Retinal pigment epithelial cell (primary cell): ENCODE measurements at places on chromosomes 11 and 22.
A peak's percentile ranks its signal among the peaks of the same experiment; 100 is the strongest.

DNA sequence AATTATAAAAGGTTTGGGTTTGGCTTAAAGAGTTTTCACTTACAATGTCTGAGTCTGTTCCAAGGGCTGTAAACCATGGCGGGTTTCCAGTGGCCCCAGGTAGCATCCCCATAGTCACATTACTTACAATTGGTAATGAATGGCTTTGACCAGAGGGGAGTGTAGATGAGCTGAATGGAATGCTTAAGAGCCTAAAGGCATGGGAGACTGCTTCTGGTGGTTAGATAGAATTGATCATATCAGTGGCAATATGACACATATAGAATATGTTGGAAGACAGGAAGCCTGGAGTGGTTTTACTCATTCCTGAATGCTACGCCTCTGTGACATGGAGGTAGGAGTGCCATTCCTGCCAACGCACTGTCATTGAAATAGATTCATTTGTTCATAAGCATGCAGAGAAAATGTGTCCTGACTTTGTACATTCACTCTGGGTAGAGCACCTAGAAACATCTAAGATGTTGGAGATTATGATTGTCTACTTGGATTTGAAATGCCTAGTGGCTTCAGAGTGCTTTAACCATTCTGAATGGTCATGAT lies 183.3 kb downstream of the BLID start:
- DNase-seq: no peak

GRCh38 chr11:44601471-44602370 lies 36.3 kb downstream of the CD82 start:
- DNase-seq: no peak

- DNase-seq: peak; percentile 50
Observed at GRCh38 chr11:102846292-102846691, 2.9 kb upstream of the MMP3 start.

GRCh38 chr11:2975594-2975993 lies 16.5 kb downstream of the NAP1L4 start:
- no peak for DNase-seq

- no peak for DNase-seq
Observed at GRCh38 chr11:3859373-3859881, 4.0 kb downstream of the STIM1 start.

- no peak for DNase-seq
Observed at GRCh38 chr11:35151241-35151640, 12.3 kb downstream of the CD44 start.

DNA sequence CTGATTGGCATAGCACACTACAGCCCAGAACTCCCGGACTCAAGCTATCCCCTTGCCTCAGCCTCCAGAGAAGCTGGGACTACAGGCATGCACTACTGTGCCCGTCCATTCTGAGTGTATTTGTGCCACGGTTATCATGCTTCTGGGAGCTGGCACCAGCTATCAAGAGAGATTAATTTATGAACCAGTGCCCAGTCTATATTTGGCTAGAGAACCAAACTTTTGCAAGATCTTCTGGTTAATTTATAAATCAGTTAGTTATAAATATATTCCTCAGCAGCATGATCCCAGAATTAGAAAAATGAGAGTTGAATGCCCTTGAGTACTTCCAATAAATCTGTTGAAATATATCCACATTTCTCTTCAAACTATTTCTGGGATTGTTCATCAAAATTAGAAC lies 67.5 kb upstream of the OR5AN1 start:
- DNase-seq: no peak

- DNase-seq: no peak
Observed at GRCh38 chr11:74019104-74019738, 10.3 kb upstream of the UCP3 start.

GRCh38 chr11:86703987-86704386 lies 31.6 kb upstream of the ME3 start:
- DNase-seq: no peak

- no peak for DNase-seq
Observed at GRCh38 chr11:76143274-76143673, 63.0 kb downstream of the WNT11 start.

DNA sequence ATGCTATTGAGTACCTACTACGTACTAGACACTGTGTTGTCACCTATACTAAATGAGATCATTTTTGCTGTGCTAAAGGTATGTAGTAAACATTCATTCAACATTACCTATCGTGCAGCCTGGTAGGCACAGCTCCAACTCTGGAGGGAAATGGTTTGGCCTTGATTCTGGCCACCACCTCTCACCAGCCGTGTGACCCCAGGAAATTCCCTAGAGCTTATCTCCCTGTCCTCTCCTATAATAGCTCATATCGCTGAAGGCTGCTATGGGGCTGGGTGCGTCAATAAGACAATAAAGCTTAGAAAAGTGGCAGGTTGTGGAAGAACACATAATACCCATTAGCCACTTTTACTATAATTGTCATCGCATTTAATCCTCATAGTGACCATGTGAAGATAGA lies 107.5 kb downstream of the MYO18B start:
- no peak for DNase-seq

GRCh38 chr11:90913131-90913668 lies 690.4 kb upstream of the CHORDC1 start:
- no peak for DNase-seq

- DNase-seq: no peak
Observed at GRCh38 chr11:10452211-10452767, 2.8 kb upstream of the AMPD3 start.

- DNase-seq: no peak
Observed at GRCh38 chr11:58647141-58647699, 24.8 kb downstream of the CNTF start.

- peak; percentile 19 for DNase-seq
Observed at GRCh38 chr11:58024601-58025091, 965 bp downstream of the OR9Q1 start.

DNA sequence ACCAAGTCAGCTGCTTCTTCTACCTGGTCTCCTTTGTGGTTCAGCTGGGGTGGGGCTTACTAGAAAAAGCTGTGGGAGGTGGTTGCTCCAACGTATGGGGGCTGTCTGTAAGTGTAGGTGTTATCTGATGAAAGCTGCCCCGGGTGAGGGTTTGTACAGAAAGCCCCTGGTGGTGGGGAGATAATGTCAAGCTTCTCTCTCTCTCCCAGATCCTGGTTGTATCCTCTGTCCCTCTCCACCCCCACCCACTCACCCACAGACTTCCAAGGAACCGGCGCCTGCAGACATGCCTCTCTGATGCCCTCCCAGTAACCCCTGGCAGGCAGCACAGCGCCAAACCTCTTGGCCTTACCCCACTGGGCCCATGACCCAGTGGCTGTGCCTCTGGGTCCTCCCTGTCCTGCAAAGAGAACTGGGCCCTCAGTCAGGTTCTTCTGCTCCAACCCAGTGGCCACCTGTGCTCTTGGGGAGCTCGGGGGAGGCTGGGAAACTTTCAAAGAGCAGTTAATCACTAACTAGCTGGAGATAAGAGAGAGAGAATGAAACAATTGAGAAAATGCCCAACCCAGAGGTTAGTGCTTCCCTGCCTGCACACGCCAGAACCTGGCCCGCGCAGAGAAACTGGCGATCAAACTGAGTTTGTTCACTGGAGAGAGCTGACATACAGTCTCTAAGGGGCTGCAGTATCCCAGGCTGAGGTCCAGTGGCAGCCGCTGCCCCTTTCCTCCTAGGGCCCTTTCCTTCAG lies 20.4 kb upstream of the EHF start:
- no peak for DNase-seq

- DNase-seq: peak; percentile 47
Observed at GRCh38 chr22:25475257-25476022, 89.0 kb upstream of the GRK3 start.

DNA sequence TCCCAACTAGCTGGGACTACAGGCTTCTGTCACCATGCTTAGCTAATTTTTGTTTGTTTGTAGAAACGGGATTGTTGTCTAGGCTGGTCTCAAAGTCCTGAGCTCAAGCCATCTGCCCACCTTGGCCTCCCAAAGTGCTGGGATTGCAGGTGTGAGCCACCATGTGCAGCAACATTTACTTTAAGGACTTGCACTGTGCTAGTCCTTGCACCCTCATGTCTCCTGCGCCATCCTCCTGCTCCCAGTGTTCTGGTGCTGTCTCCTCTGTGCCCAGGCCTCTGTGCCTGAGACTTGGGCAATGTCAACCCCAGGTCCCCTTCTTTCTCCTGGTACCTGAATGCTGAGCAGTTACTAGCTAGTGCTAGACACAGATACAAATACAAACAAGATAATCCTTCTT lies 26.7 kb downstream of the WEE1 start:
- DNase-seq: no peak

- no peak for DNase-seq
Observed at GRCh38 chr11:57199330-57199729, 17.6 kb downstream of the LRRC55 start.

DNA sequence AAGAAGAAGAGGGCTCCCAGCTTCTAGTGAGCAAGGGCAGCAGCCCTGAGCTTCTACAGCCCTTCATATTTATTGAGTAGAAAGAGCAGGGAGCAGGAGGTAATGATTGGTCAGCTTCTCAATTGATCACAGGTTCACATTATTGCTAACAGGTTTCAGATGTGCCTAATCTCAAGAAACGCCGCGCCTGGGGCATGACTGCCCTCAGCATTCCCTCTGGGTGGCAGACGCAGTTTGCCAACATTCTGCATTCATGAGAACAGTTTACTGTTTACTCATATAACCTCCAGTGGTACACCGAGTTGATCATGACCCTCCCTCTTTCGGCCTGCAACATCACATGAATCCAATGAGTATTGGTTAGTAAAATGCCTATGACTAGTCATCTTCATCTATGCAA lies 4.7 kb upstream of the ZNF74 start:
- no peak for DNase-seq

GRCh38 chr11:106156290-106156937 lies 79.0 kb downstream of the AASDHPPT start:
- peak; percentile 51 for DNase-seq

DNA sequence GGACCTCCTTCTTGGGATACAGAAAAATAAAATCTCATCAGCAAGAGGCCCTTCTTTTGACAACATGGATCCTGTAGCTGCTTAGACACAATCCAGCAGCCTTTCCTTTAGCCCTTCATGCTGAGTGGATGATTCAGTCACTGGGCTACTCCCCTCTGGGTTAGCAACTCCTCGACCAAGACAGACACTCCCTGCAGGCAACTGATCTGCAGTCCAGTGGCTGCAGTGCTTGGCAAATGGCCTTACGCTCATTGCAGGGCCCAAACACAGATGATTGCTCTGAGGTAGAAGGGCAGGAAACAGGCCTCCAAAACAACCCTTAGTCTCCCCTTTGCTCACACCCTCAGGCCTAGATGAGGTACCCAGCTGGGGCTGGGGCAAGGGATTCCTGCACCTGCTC lies 73.2 kb upstream of the OPCML start:
- no peak for DNase-seq
